Activated B cell treated with CpG ODN at 0.5 μM for 24 hours (primary cell): ENCODE measurements at places on chromosomes 4 and X. TPM values are rescaled to one million over a fixed set of nuclear protein-coding genes. Genes with fewer than 3 reads are reported as not detected.

Gene ALB
- not detected in 2 replicates for total RNA-seq

Gene C4orf51
- not detected in 2 replicates for total RNA-seq

Gene GRK4
- 1.4 and 2.1 TPM in 2 replicates for total RNA-seq

Gene CFI
- total RNA-seq: not detected in 2 replicates

Gene GPR173
- 0.10 and 0.16 TPM in 2 replicates for total RNA-seq

Gene CT45A1
- not detected in 2 replicates for total RNA-seq

Gene CXCR3
- 5.4 and 6.4 TPM in 2 replicates for total RNA-seq

Gene EXOC1L
- total RNA-seq: not detected in 2 replicates

Gene TSPAN7
- total RNA-seq: not detected in 2 replicates

Gene NXF2
- total RNA-seq: not detected in 2 replicates

Gene HMX1
- not detected in 2 replicates for total RNA-seq

Gene ZNF711
- 3.5 TPM in 2 replicates for total RNA-seq

Gene SRPX
- not detected in 2 replicates for total RNA-seq

Gene ATP6AP1
- 36.6 and 38.8 TPM in 2 replicates for total RNA-seq
